ENCODE measurements at places on chromosomes 3 and 15.

- DNase-seq, result no peak
Observed at GRCh38 chr3:176951144-176951543, 246.1 kb downstream of the TBL1XR1 start.

- no peak for DNase-seq
Observed at GRCh38 chr3:109903100-109903499, 565.8 kb upstream of the DPPA4 start.

- no peak for DNase-seq
Observed at GRCh38 chr15:75921732-75922703, 18.3 kb downstream of the FBXO22 start.

- DNase-seq, result peak; percentile 40
Observed at GRCh38 chr15:22811640-22812039, 25.2 kb downstream of the NIPA1 start.

Data from HuH-7.5 (cell line).